ENCODE measurements at places on chromosomes 6 and 20. TPM values are rescaled to one million over a fixed set of nuclear protein-coding genes. Genes with fewer than 3 reads are reported as not detected.

HLA-DQB1 gene
- 14.5 TPM for total RNA-seq

- DNase-seq = no peak
These were observed 26.2 kb downstream of the CTCFL start for GRCh38 chr20:57498425-57499400.

BTNL2 gene
- total RNA-seq = 0.36 TPM

BPIFA1 gene
- not detected for total RNA-seq

DNA sequence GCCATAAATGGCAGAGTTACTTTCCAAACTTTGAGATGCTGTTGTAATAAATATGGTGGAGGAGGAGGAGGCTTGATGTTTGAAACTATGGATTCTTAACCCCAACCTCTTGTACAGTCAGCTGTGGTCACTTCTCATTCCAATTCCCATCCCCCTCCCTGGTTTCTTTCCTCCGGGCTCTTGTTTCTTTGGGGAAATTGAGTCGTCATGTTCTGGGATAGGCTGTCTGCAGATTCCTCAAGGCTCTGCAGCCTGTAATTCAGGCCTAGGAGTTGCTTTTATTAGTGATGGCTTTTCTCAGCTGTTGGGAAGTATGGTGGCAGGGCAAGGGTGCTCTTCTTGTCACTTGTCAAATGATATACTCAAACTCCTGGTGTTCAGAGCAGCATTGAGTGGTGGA, 2.6 kb downstream of the PTK7 start:
- DNase-seq = no peak

EYS gene
- 0.46 TPM for total RNA-seq

BFSP1 gene
- total RNA-seq = 1.6 TPM

TRDN gene
- total RNA-seq = 1.4 TPM

GRCh38 chr6:109393886-109394281, 11.6 kb upstream of the CD164 start:
- no peak for DNase-seq

GRCh38 chr6:80789912-80790570, 683.6 kb downstream of the BCKDHB start:
- DNase-seq = no peak

GRCh38 chr6:64685401-64685800, 1021.6 kb downstream of the EYS start:
- no peak for DNase-seq

GRCh38 chr20:36786246-36786645, 12.7 kb upstream of the DSN1 start:
- no peak for DNase-seq
